EL (cell line): ENCODE measurements at places on chromosomes 11 and 22.

DNA sequence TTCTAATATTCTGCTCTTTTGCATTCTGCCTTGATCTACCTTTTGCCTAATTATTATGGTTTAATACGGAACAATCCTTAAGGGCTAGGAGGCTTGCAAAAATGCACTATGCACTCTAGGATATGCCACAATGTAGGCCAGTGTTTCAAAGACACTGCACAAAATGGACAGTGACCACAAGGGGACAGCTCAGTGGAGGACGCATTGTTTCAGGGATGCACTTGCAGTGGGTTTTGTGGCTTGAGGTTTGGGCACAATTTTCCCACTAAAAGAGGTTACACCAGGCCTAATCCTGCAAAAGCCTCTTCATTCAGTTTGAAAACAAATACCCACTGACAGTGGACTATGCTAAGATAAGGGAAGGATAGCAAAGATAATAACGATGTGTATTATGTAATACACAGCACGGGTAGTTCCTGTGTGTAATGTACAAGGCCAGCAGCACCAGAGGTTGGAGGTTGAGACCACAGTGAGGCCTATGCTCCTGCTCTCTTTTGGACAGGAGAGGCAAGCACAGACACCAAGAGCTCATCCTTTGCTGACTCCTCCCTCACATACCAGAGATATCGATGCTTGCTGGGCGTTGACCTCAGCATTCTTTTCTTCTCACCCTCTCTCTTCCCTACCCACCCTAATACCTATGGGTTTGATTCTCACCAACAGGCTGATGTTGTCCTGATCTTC is 12.7 kb downstream of the MAP6 start:
- DNase-seq = peak; percentile 61

- no peak for DNase-seq
These were observed 94.8 kb upstream of the APOA1 start for GRCh38 chr11:116932181-116932580.

DNA sequence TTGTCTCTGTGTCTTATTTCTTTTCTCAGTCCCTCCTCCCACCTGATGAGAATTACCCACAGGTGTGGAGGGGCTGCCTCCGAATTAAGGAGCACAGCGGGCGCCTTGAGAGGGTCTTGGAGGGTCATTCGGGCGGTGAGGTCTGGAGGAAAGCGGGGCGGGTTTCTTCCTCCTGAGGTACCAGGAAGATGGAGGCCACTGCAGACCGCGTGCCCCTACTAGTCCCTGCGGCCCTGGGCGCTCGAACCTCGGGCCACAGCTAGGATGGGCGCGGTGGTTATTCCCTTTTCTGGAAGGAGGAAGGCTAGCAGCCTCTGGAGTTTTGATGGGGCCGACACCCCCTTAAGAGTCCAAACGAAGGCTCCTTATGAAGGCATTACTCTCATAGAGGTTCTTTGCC is 5.5 kb upstream of the FAM111A start:
- DNase-seq = no peak

DNA sequence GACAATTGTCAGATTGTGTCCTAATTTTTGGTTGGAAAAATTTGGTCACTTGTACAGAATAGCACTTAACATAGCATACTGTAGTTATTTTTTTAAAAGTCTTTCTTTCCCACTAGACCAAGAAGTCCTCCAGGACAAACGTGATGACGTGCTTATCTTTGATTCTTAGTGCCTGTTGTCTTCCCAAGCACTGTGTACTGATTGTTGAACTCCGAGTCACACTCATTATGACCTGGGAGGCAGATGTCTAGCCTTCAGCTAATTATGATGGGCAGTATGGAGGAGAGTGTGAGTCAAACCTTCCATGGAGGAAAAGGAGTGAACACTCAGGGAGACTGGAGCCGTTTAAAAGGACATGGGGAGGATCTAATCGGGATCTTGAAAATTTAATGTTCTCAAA is 119.8 kb downstream of the SPON1 start:
- DNase-seq = no peak

- no peak for DNase-seq
These were observed 190.6 kb upstream of the PLET1 start for GRCh38 chr11:112451250-112451649.

- DNase-seq = peak; percentile 85
These were observed 119.6 kb upstream of the BLID start for GRCh38 chr11:122235615-122236014.

- DNase-seq = no peak
These were observed 448.2 kb downstream of the TBC1D22A start for GRCh38 chr22:47210686-47211085.

GRCh38 chr11:78282821-78283220 is 94.1 kb downstream of the USP35 start:
- DNase-seq = no peak

GRCh38 chr11:727859-728748 is 19.2 kb upstream of the TALDO1 start:
- peak; percentile 95 for DNase-seq

GRCh38 chr22:33476716-33477115 is 418.5 kb upstream of the SYN3 start:
- no peak for DNase-seq

DNA sequence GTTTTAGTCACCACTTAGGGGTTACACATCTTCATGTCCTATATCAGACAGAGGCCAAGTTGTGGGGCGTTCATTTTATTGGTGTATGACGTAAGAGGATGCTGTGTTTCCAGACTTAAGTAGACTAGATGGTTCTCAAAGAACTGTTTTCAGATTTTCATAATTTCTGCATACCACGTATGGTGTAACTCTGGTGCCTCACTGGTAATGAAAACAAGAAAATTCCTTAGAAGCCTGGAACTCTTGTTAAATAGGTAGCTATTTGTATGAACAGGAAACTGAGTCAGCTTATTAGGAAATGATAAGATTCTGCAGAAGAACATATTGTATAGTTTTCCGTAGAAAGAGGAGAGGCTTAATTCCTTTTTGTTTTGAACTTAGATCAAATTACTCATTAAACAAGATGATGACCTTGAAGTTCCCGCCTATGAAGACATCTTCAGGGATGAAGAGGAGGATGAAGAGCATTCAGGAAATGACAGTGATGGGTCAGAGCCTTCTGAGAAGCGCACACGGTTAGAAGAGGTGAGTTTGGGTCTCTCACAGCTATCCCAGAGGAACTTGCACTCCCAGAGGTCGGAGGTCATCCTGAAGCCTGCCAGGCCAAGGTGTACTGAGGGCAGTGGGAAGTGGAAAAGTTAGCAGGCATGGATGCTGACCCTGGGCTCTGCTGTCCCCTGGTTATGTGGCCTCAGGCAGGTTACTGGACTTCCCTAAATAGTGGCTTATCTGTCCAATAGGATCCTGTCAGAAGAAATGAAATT is 3.9 kb downstream of the CDC45 start:
- DNase-seq = peak; percentile 82

DNA sequence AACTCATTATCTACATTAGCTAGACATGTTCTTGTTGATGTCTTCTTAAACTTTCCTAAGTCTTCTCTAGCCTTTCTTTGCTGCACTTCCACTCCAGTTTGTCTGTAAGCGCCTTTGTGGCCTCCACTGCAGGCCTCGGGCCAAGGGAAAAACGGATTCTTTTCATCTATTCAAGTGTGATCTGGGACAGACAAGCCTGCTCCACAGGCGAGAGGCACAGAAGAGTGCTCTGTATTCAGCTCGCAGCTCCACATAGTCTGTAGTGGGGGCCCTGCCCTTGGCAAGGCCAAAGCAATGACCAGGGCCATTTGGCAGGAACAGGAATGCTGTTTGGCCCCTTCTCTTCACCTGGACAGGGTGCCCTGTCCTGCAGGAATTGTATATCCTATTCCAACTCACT is 84.1 kb upstream of the BARX2 start:
- DNase-seq = no peak

GRCh38 chr11:2685566-2686359 is 14.0 kb downstream of the KCNQ1OT1 start:
- DNase-seq = no peak
